ENCODE measurements at places on chromosomes 7 and 10.

DNA sequence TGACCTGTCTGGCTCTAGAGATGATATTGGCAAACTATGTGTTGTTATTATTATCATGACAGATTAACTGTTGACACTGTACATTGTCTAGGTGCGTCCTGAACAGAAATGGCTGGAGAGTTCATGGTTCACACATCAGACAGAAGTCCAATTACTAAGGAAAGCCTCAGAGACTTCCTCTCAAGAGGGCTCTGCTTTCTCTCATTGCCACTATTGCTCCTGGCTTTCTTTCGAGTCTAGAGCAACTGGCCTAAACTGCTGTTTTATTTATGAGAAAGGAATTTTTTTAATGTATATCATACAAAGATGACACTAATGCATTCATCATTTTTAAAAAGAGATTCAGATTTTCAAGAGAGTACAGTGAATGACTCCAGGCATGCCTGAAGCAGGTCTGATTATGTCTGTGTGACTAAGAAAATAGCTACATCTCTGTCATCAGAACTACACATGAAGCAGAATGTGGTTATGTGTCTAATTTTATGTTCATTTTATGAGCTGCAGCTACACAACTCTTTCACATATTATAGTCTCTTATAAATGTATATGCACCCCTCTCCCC, 30.4 kb downstream of the NRCAM start:
- no peak for DNase-seq

DNA sequence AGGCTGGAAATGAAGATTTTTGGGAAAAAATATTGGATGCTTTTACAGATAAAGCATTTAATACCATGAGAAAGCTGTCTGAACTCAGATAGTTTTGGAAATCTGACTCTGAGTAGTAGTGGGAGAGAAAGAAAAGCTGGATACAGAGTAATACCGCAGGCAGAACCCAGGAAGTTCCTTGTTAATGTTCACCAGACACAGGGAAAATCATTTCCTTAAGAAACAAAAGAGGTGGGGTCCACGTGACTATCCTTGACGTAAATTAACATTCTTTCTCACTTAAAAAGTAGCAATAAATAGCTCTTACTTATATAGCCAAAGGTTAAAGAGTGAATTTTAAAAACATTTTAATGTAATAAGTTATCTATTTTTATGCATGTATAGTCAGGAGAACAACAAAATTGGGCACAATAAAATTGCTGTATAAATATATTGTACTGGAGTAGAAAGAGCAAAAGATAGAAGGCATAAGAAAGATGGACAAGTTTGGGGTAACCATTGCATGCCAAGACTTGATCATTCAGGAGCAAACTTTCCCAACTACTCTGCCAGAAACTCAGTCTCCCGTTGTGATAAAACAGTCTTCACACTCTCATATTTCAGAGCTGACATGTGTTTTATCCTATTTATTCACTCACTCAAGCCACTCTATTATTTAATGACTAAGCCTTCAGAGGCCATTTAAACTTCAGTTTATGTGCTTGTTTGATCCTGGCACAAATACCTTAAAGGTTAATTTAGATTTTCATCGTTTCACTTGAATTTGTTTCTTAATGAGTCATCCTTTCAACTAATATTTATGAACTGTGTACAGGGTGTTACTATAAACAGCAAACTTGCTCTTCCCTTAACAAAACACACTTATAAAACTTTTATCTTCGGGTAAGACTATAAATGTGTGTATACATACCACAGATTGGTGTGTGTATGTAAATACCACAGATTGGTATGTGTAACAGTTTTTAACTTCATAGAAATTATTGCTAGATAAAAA, 143.1 kb downstream of the GNAI1 start:
- DNase-seq = no peak

DNA sequence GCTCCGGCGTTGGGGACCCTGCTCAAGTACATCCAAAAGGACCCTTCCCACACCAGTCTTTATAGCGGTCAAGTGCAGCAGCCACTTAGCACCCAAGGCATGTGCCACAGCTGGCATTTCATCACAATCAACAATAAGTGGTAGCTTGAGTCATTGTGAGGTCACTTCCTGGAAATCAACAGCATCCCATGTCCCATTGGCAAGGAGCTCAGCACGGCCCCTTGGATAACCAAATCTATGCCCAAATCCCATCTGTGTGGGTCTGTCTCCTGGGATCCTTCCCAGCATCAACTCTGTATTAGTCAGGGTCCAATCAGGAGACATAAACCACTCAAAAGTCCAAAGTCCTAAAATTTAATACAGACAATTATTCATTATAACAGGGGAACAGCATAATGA, 27.1 kb downstream of the MDH2 start:
- no peak for DNase-seq

GRCh38 chr7:71509381-71509780, 377.4 kb downstream of the GALNT17 start:
- DNase-seq = no peak

- no peak for DNase-seq
These were observed 271.6 kb downstream of the WDR37 start for GRCh38 chr10:1327759-1328158.

GRCh38 chr7:127946847-127947246, 84.4 kb downstream of the LRRC4 start:
- no peak for DNase-seq

DNA sequence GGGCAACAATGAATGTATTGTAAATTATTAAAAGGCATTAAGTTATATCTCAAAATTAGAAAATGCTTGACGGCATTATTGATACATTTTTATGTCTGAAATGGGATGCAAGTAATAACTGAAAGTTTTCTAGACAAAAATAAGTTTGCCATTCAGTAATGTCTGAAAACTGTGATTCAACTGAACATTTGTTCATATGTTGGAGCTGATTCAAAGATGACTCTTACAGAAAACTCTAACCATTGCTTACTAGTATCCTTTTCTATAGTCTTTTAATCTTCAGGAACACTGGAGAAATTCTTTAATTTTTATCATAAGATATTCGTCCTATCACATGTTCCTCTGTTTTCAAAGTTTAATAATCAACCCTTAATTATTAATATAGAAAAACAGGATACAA, 71.1 kb upstream of the TFEC start:
- DNase-seq = no peak
